ENCODE measurements at places on chromosomes 3 and 15.
A peak's percentile ranks its signal among the peaks of the same experiment; 100 is the strongest.

GRCh38 chr3:111668888-111669488, 73.8 kb upstream of the ZBED2 start:
- DNase-seq: peak; percentile 79

- DNase-seq: peak; percentile 53
Measured at GRCh38 chr15:40358471-40359353, 693 bp downstream of the DISP2 start.

- no peak for DNase-seq
Measured at GRCh38 chr3:118946449-118946848, 88.2 kb downstream of the IGSF11 start.

DNA sequence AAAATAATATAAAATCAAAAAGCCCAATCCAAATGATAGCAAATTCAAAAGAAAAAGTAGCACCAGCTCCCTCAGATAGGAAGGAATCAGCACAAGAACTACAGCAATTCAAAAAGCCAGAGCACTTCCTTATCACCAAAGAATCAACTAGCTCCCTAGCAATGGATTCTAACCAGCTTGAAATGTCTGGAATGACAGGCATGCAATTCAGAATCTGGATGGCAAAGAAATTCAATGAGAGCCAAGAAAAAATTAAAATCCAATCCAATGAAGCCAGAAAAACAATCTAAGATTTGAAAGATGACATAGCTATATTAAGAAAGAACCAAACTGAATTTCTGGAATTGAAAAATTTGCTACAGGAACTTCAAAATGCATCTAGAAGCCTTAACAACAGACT, 1334.4 kb upstream of the ALCAM start:
- DNase-seq: no peak

DNA sequence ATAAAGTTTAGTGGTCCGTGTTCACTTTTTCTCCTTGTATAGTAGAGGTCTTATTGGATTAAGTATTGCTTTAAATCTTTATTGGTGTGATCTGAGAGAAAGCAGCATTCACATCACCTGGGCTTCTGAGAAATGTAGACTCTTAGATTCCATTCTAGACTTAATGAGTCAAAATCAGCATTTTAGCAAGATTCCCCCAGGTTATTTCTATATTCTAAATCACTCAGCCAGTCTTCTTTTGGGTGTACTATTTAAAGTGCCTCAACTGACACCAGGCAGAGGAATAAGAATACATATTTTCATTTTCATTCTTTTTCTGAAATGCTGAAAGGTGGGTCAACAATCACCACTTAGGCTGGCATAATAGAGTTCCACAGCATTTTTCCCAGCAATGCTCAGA, 481.7 kb downstream of the TUSC7 start:
- DNase-seq: no peak

DNA sequence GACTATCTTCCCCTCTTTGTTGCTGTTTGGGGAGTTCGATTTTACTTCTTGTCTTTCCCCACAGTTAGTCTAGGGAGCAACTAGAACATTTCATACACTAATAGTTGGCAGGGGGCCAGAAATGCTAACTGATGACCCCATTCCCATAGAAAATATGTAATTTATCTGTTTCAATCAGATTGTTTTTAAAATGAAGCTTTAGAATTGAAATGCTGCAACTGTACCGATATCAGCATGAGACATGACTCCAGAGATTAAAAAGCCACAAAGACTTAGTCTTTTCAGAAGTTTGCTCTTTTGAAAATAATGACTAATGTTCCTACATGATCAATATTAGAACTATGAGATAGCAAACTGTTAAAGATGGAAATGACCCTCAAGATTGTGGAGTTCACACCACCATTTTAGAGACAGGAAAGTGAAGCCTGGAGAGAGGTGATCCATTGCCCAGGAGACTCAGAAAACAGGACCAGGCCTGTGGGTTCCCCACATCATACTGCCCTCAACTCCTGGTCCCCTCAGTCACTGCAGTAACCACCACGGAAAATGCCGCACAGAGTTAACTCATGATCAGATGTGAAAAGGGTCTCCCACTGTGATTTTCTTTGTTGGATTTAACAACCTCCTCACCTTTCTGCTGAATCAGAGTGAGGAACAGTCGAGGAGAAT, 130.3 kb downstream of the CHDH start:
- no peak for DNase-seq

- DNase-seq: no peak
Measured at GRCh38 chr3:78732893-78733292, 1034.9 kb downstream of the ROBO1 start.

GRCh38 chr3:196111939-196112386, 30.1 kb upstream of the TFRC start:
- DNase-seq: no peak

DNA sequence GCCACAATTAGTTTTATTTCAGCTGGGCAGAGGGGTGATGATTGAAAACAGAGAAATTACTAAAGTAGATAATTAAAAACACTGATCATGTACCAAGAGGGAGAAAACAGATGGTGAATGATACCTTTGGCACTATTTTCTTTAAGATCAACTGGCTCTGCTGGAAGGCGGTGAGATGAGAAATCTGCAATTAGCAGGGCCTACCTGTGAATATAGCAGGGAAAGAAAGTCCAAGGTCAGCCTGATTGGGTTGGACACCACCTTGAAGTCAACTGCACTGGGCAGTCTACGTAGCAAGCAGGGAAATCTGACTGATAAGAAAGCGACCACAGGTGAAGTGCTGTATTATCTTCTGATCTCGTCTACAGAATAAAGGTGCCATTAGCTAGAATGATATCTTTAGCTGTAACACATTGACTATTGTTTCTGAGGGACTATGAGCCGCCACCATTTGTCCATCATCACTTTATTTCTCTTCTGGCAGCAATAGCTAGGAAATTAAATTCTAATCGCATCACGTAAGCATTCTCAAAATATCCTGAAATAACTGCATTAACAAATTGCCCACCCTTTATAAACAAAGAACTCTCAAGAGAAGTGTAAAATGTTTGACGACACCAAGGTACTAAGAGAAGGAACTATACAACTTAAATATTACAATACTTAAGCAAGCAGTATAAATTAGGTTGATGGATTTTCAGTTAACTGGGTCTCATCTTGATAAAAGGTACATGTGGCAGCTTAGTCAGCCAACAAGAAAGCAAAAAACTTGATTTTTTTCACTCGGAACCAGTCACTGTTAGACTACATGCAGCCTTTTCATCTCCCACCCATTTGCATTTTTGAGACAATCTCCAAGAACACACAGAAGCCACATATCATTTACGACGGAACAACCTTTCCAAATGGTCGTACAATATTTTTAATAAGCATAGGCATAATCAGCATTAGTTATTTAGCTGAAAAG, 1.3 kb downstream of the NEDD4 start:
- no peak for DNase-seq

- DNase-seq: no peak
Measured at GRCh38 chr3:31284776-31285175, 247.9 kb upstream of the STT3B start.

GRCh38 chr3:145183261-145183660, 977.7 kb downstream of the PLOD2 start:
- no peak for DNase-seq

DNA sequence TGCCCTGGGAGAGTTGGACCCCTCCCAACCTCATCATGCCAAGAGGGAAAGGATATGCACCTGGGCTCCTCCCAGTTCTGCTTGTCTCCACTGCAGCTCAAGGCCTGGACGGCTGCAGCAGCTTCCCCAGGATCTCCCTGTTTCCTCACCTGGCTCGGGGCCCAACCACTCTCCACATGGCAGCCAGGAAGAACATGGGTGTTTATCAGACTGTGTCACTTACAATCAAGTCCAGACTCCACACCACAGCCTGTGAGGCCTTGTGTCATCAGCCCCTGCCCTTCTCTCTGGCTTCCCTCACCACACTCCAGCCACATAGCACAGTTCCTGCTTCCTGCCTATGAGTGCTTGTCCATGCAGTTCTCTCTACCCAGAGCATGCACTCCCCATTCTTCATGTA, 534.4 kb downstream of the EPHB1 start:
- DNase-seq: no peak

GRCh38 chr15:51917493-51917892, 54.1 kb downstream of the LEO1 start:
- DNase-seq: no peak
